ENCODE measurements at places on chromosomes 6 and 20.

GRCh38 chr6:75794351-75794846 lies 45.4 kb downstream of the MYO6 start:
- DNase-seq: no peak

- DNase-seq: peak; percentile 71
Observed at GRCh38 chr6:79630883-79631692, at the start of gene SH3BGRL2. Gene SH3BGRL2 (plus strand): TSS chr6:79631329. CDS start chr6:79631462, 133 bp downstream.

DNA sequence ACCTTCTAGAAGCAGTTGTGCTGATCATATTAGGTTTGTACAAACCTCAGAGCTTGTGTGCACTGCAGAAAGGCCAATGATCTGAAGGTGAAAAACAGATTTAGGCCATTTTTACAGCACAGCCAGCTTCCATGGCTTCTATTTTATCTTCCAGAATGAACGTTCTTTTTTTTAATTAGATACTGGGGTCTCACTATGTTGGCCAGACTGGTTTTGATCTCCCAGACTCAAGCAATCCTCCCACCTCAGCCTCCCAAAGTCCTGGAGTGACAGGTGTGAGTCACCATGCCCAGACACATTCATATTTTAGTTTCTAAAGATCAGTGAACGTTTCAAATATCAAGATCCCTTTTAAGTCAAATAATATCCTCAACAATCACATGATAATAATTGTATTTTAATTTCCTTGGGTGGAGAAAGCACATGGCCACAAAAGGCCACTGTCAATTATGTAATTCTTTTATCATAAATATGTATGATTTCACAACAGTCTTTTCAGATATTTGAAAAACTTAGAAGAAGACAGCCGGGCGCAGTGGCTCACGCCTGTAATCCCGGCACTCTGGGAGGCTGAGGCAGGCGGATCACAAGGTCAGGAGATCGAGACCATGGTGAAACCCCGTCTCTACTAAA lies 326.7 kb upstream of the JARID2 start:
- DNase-seq: no peak

DNA sequence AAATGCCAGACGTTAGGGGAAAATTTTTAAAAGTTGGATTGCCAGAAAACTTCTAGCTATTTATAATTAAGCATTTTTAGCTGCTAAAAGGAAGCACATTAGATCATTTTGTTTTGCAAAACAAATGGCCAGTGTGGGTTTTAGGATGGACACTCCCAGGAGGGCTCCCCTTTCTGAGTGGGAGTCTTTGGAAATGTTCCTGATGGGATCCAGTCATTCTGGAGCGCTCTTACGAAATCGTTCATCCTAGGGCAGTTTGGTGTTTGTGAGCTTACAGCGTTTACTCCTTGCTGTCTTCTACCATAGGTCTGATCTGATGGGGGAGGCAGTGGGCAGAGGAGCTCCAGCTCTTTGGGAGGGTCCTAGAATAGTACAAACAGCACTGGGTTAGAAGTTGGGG lies 14.7 kb downstream of the GNAS start:
- DNase-seq: no peak

DNA sequence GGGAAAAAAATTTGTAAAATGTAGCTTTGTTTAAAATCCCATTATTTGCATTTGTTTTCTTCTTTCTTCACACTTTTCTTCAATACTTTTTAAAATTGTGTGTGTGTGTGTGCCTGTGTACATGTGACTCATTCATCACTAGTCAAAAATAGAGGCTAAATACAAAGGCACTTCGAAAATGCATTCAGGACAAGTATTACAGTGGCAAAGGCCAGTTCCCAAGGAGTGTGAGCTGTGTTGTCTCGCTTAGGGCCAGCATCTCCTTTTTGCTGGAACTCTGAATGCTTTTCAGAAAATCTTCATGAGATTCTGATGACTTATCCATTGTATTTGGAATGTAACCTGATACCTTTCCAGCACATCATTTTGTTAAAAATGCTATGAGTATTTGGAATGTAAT lies 288.5 kb upstream of the CNR1 start:
- DNase-seq: no peak

DNA sequence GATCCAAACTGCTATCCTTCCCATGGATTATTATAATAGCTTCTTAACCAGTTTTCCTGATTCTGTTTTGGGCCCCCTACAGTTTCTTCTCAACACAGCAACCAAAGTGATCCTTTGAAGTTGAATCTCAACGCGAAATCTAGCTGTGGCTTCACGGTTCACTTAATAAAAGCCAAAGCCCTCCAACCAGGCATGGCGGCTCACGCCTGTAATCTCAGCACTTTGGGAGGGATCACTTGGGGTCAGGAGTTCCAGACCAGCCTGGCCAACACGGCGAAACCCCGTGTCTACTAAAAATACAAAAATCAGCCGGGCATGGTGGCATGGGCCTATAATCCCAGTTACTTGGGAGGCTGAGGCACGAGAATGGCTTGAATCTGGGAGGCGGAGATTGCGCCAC lies 3.3 kb downstream of the RMND1 start:
- DNase-seq: no peak

DNA sequence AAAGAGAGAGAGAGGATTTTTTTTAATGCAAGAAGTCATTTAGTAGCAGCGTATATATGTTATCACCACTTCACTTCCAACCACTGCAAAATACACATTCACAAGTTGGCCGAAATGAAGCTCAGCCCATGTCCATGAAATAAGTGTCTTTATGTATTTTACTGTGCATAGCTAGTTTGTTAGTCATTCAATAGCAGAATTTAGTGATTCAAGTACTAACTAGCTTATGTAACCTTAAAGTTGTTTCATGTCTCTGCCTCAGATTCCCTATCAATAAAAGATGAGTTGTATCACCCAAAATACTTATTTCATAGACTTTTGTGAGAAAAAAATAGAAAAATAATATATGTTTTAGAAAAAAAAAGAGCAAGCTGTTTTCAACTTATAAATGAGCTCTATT lies 153.7 kb upstream of the PRDM1 start:
- DNase-seq: no peak

DNA sequence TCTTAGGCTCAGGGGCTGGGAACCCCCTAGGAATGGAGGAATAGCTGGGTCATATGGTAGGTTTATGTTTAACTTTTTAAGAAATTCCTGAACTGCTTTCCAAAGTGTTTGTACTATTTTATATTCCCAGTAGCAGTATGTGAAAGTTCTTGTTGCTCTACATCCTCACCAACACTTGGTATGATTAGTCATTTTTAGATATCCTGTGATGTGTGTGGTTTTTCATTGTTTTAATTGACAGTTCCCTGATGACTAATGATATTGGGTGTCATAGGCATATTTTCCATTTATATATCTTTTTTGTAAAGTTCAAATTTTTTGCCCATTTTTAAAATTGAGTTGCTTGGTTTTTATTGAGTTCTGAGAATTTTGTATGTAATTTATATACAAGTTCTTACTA lies 72.3 kb downstream of the SLC16A10 start:
- no peak for DNase-seq

- no peak for DNase-seq
Observed at GRCh38 chr20:64104667-64105451, 2.5 kb downstream of the NPBWR2 start.

DNA sequence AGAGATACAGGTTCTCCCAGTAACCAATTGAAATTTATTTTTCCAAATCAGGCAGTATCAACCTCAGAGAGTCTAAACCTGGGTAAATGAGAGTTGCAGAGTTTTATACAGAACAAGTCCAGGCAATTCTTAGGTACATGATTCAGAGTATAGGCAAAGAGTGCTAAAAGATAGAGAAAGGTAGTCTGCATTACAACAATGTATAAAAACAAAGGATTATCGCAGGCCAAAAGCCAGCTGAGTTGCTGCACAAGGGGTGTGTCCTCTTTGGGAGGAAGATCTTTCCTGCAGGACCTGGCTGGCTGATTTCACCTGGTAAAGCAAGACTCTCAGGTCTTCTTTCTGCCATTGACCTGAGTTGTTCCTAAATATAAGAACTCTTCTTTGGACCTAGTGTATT lies 48.9 kb upstream of the ECHDC1 start:
- DNase-seq: no peak

- peak; percentile 72 for DNase-seq
Observed at GRCh38 chr6:34132486-34133185, 13.3 kb downstream of the GRM4 start.
